ENCODE measurements at places on chromosomes 4 and X. TPM values are rescaled to one million over a fixed set of nuclear protein-coding genes. Genes with fewer than 3 reads are reported as not detected.

AMBN gene
- not detected for total RNA-seq

PDGFC gene
- total RNA-seq, result 56.7 TPM

SOWAHB gene
- 9.4 TPM for total RNA-seq

TMEM184C gene
- 21.7 TPM for total RNA-seq

KLB gene
- not detected for total RNA-seq

UNC5C gene
- 0.72 TPM for total RNA-seq

MSANTD1 gene
- total RNA-seq, result 0.14 TPM

SHROOM4 gene
- total RNA-seq, result 4.2 TPM
